ENCODE measurements at places on chromosomes 4 and X. TPM values are rescaled to one million over a fixed set of nuclear protein-coding genes. Genes with fewer than 3 reads are reported as not detected.

DNA sequence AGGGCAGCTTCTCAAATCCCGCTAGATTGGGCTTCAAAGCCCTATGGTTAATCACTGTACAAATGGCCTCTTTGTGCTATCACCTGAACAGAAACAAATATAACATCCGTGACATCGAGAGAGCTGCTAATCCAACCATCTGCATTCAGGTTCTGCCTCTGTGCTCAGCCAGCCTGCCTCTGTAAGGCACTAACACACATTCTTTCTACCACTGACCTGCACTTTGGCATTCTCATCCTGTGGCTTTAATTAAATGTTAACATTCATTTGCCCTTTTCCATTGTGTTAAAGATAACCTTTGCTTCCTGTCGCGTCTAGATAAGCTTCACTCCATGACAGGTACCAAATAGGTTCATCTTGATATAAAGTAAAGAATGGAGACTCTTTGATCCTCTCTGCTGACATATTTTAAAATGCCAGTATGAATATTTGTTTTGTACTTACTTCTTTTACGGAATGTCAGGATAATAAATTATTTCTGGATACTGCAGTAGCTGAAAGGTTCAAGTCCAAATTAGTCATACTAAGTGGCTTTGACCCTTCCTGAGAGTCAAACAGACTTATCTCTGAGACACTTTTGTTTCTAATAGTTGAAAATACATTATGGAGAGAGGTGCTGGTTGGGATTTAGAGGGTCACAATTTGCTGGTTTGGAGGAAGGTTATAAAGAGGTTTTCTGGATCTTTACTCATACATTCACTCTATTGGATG, 505.7 kb downstream of the PACRGL start:
- no peak for DNase-seq

GBA3 gene
- total RNA-seq: not detected

GRCh38 chr4:8891646-8892555, 20.3 kb upstream of the HMX1 start:
- no peak for DNase-seq

GRCh38 chr4:98969878-98970785, 25.4 kb upstream of the METAP1 start:
- DNase-seq: no peak

DNA sequence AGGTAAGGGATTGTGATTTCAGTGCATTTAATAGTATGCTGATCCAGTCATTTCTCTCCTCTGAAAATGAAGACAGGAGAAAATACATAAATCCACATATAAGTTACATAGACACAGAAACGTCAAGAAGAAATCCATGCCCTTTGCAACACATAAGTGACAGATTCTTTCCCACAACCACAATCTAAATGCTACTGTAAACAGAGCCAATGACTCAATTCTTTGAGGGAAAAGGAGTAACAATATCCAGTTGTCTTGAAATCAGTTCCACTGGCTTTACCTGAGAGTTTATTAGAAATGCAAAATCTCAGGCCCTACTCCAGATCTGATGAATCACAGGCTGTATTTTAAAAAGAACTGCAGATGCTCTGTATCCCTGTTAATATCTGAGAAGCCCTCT, 66.4 kb downstream of the ARAP2 start:
- DNase-seq: no peak

DNA sequence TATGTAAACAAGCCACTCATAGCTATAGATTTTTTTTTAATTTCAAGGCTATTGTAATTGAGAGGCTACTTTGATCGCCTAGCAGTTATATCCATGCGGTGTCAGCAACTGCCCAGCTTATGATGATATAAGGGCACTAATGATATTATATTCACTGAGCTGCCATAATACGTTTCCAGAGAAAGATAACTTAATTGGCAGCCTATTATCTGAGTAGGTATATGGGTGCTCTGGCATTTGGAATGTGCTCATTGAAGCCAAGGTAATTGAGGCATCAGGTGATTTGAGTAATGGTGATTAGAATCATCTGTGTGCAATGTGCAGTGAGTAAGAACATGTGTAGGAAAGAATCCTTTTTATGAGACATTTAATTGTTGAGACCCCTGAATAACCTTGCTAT, 490.0 kb downstream of the CENPC start:
- DNase-seq: no peak

DNA sequence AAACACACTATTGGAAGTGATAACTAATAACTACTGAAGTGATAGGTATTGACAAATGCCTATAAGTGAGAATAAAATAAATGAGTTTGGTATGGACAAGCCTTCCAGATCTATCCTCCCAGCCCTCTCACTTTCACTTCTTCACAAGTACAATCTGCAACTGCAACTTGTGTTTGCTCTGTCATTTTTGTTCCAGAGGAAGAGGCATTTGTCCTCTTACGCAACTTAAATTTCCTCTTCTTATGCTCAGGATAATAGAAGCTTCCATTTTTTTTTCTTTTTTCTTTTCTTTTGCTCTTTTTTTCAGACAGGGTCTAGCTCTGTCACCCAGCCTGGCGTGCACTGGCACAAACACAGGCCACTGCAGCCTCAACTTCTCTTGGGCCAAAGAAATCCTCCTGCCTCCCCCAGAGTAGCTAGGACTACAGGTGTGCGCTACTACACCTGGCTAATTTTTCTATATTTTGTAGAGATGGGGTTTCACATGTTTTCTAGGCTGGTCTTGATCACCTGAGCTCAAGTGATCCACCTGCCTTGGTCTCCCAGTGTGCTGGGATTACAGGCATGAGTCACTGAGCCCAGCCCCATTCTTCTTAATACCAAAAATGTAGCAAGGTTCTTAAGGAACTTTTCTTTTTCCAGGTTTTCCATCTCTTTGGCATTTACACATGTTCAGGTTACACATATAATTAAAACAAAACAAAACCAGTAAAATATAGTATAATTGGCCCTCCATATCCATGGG, 73.1 kb downstream of the PDGFC start:
- no peak for DNase-seq

GRCh38 chr4:83356899-83357661, 22.4 kb upstream of the HPSE start:
- no peak for DNase-seq

DNA sequence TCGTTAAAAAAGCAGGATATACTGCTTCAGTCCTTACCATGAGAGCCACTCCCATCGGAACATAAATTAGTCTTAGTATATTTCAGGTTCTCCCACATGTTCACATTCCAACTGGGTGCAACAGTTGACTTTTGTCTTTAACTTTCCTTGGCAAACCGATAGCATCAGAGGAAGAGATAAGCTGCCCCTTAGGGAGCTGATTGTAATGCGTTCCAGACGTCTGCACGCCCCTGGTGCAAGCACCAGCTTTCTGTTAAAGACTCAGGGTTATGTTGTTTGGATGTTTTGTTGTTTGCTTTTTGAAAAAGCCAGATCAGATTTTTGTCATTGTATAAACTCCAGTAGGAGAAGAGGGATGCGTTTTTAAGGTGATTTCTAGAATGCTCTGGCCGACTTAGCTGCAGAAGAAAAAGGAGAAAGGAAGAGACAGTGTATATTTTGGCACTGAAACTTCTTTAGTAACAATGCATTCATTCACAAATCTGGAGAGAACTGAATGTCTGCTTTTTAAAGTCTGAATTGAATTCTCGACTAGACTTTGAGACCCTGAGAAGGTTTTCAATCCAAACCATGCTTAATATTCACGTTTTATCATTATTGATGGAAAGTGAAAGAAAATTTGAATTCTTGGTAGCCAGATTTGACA, 160.9 kb downstream of the CBR4 start:
- no peak for DNase-seq

GRCh38 chr4:100695039-100695654, 177.3 kb upstream of the EMCN start:
- no peak for DNase-seq

DNA sequence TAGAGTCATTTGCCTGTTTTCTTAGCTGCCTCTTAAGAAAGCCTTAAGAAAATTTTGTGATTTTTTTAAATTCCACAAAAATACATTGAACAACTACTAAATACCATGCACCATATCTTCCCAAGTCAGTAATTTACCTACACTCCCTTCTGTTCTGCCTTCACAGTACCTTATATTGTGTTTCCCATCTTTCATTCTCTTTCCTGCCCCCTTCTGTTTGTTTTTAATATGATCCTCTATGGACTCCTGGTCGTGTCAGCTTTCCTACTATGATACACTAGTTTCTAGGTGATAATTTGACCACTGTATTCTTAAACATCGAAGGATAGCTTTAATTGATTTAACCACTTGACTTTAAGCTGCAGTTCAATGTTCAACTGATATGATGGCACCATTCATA, 297.7 kb upstream of the HAND2 start:
- no peak for DNase-seq

DNA sequence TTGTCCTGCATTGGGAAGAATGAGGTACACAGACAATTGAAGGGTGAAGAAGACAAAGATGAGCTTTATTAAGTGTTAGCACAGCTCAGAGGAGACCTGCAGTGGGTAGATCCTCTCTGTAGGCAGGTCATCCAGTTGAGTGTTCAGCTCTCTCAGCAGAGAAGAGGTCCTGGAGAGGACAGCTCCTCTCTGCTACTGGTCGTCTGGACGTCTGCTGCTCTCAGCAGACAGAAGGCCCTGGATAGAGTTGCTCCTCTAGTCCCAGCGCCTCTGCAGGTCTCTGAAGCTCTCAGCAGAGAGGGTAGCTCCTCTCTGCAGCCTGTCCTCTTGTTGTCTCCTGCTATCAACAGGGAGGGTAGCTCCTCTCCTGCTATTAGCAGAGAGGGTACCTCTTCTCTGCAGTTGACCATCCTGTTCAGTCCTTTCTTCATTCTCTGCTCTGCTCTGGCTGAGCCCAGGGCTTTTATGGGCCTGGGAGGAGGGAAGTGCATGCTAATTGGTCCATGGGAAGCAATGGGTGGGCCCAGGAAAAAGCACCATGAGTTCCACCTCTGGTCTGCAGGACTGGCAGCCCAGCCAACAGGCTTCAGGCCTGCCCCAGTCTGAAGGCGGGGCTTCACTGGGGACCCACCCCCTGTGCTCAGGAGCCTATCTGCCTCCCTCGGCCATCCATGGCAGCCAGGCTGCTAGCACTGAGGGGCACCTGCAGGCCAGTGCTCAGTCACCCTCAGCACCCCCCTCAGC, 54.1 kb upstream of the IBSP start:
- no peak for DNase-seq

- DNase-seq: no peak
Measured at GRCh38 chr4:83771113-83771705, 235.3 kb downstream of the GPAT3 start.

DNA sequence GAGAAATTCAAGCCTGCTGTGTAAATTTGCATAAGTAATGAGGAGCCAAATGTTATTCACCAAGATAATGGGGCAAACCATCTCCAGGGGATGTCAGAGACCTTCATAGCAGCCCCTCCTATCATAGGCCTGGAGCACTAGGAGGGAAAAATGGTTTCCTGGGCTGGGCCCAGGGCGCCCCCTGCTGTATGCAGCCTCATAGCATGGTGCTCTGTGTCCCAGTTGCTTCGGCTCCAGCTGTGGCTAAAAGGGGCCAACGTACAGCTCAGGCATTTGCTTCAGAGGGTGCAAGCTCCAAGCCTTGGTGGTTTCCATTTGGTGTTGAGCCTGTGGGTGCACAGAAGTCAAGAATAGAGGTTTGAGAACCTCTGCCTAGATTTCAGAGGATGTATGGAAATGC, 859.3 kb downstream of the RPA4 start:
- no peak for DNase-seq

LRRC66 gene
- total RNA-seq: not detected

DNA sequence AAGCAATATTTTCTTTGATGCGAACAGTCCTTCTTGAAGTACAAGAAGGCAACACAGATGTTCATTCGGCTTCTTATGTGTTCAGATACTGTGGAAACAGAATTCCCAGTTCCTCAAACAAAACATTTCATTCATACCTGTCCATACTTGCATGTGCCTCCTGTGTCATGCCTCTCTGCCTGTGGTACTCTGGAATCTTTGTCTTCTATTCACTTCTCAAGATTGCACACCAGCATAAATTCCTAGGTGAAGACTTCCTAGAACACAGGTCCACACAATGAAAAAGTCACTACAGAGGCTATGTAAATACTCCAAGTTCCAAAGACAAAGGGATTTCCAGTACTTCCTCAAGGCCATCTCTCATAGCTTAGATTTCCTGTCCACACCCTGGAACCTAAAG, 367.2 kb downstream of the AFF2 start:
- DNase-seq: no peak

DNA sequence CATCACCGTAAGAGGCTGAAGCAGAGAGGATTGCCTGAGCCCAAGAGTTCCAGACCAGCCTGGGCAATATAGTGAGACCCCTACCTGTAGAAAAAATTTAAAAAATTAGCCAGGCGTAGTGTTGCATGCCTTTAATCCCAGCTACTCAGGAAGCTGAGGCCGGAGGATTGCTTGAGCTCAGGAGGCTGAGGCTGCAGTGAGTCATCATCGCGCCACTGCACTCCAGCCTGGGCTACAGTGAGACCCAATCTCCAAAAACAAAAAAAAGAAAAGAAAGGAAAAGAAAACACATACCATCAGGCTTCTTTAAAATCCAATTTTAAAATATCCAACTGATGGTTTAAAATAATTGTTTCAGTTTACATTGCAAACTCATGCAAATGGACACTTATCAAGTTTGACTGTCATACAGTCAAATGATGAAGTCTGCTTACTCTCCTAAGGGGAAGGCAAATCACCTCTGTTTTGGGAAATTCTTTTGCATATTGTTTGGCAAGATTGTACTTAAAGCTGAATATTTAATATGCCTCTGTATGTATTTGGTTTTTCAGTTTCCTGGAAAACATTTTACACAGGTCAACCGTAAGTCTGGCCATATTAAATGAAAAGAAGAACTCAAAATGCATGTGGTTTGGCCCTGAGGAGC, 23.7 kb upstream of the TENM3 start:
- DNase-seq: no peak

DNA sequence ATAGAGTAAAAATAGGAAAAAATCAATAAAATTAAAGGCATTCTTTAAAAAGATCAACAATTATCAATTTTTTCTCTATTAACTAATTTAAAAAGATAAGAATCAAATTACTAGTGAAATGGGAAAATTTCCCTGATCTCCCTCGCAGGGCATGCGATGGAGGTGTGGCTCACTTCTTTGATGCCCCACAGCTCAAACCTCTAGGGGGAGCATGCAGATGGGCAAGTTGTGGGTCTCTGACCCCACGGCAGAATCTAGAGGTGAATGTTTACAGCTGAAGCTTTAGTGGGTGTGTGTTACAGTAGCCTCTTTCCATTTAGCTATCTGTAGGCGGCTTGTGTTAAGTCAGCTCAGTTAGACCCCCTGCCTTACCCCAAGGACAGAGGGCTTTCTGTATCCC, 1348.8 kb downstream of the PCDH18 start:
- DNase-seq: no peak

DNA sequence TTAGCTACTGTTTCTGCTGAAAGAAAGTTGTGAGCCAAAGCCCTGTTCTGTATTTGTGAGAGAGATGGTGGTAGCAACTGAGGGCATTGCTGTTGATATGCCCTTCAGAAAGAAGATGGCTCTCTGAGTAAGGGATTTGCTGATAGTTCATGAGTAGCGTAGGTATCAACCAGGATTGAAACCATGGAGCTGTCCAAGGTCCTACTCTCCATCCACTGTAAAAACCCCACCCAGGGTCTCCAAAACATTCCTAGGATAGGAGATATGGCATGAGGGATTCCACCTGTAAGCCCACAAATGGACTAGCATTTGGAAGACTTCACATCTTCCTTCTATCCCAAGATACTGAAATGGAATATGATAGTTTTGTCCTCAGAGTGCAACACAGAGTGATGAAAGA, 277.1 kb upstream of the PRKX start:
- no peak for DNase-seq

PABPC4L gene
- not detected for total RNA-seq

GRCh38 chr4:112633477-112634235, 3.1 kb downstream of the ZGRF1 start:
- no peak for DNase-seq
